ENCODE measurements at places on chromosomes 12 and 14.
A peak's percentile ranks its signal among the peaks of the same experiment; 100 is the strongest.

DNA sequence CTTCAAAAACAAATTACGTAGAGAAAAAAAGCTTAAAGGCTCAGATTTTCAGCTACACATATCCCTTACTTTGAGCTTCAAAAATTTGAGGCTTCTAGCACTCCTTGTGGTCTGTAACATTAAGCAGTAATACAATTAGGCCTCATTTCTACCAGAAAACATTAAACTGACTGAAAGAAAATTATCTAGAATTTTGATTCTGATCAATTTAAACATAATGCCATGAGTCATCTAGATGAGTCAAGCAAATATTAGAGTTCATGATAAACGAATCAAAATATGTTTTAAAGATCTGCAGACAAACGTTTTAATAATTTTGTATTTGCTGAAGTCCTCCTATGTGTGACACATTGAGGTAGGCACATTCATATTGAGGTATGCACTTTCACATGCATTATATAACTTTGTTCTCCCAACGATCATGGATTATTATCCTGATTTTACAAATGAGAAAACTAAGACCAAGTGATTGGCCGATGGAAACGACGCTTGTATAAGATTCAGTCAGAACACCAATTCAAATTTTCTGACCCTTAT lies 4.3 kb downstream of the OSBPL8 start:
- peak overlapping the region; percentile 26 for H3K27ac ChIP-seq
- H3K4me1 ChIP-seq, result peaks cover 76% of the 10 kb centered on the region
- no peak for DNase-seq
- H3K4me3 ChIP-seq, result no peak overlapping the region
- H3K27me3 ChIP-seq, result no peaks in the 10 kb centered on the region

GRCh38 chr14:94227029-94227428 lies 52.9 kb downstream of the PPP4R4 start:
- no peak for DNase-seq
- no peaks in the 10 kb centered on the region for H3K27me3 ChIP-seq
- H3K27ac ChIP-seq, result no peak overlapping the region
- H3K36me3 ChIP-seq, result no peaks in the 10 kb centered on the region

DNA sequence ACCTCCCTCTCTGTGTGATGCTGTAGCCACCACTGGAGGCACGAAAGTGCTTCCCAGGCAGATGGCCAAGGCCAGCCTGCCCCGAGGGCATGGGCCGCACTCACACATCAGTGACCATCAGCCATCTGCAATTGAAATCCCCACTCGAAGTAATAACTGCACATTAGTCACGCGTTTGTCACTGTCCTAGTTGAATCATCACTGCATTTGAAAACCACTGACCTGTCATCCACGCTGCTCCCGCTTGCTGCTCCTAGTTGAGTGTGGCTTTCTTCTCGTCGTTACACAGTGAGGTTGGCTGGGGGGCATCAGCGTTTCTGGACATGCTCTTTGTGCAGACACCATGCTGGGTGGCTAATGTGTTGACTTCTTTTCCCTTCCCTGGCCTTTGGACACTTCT lies 176.1 kb downstream of the ADGRD1 start:
- H3K27ac ChIP-seq, result no peak overlapping the region
- no peaks in the 10 kb centered on the region for H3K27me3 ChIP-seq
- DNase-seq, result no peak
- peaks cover 3% of the 10 kb centered on the region for H3K36me3 ChIP-seq

DNA sequence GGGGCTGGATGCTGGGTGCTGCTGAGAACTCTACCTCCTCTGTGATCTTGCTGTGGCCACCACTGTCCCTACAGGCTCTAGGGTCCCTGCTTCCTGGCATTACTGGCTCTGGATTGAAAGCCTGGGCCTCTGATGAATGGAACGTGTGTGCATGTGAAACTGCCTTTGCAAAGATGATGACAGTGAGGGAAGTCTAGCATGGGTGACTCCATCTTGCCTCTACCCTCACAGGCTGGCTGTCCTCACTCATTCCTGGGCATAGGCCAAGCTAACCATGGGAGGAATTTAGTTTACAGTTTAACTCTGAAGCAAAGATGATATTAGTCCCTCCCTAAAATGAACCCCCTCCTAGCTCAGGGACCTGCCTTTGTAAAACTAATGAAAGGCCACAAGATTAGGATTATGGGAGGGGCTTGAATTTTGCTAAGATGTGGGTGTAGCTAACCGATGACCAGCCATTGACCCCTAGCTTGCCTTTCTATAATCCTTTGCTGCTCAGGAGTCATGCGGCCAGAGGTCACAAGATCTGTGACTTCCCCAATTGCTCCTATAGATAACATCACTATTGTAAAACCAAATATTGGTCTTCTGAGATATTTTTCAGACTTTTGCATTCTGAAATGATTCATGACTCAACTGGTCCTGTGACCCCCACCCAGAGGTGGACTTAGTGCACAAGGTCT lies 2.2 kb upstream of the C1S start:
- H3K4me1 ChIP-seq, result no peaks in the 10 kb centered on the region
- H3K4me3 ChIP-seq, result no peak overlapping the region
- H3K27me3 ChIP-seq, result no peaks in the 10 kb centered on the region
- H3K36me3 ChIP-seq, result no peaks in the 10 kb centered on the region
- DNase-seq, result no peak

DNA sequence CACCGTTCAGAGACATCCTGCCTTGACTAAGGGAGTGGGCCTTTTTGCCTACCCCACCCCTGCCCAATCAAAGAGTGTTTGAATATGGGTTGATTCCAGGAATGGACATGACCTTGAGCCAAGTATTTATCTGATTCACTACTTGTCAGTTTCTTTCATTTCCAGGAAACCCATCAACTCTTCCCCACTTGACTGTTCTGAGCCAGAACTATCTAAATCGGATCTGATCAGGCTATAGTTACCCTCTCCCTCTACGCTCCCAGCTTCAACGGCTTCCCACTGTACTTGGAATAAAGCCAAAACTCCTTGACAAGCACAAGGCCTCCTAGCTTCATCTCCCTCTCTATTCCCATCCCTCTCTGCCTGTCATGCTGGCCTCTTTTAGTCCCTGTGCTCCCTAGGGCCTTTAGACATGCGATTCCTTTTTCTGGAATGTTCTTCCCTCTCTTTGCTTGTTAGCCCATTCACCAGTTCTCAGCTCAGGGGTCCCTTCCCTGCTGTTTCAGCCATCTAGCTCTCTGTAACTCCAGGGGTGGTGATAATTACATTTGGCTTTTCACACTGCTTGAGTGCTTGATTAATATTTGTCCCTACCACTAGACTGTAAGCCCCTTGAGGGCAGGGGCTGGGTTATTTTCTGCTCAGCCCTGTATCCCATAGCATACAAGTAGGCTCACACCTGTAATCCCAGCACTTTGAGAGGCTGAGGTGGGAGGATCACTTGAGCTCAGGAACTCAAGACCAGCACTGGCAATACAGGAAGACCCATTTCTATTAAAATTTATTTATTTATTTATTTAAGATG lies 5.5 kb upstream of the ITPK1 start:
- no peaks in the 10 kb centered on the region for H3K27me3 ChIP-seq
- no peak for DNase-seq
- no peak overlapping the region for H3K4me3 ChIP-seq
- H3K36me3 ChIP-seq, result no peaks in the 10 kb centered on the region
- no peak overlapping the region for H3K27ac ChIP-seq
- peaks cover 8% of the 10 kb centered on the region for H3K4me1 ChIP-seq
